Naive B cell (primary cell): ENCODE measurements at places on chromosomes 7 and 10. TPM values are rescaled to one million over a fixed set of nuclear protein-coding genes. Genes with fewer than 3 reads are reported as not detected.
A peak's percentile ranks its signal among the peaks of the same experiment; 100 is the strongest.

- H3K27ac ChIP-seq = no peak overlapping the region
- H3K4me1 ChIP-seq = no peaks in the 10 kb centered on the region
- H3K4me3 ChIP-seq = no peak overlapping the region
- no peak for DNase-seq
Measured at GRCh38 chr10:88781206-88781605, 21.3 kb upstream of the LIPM start.

DNA sequence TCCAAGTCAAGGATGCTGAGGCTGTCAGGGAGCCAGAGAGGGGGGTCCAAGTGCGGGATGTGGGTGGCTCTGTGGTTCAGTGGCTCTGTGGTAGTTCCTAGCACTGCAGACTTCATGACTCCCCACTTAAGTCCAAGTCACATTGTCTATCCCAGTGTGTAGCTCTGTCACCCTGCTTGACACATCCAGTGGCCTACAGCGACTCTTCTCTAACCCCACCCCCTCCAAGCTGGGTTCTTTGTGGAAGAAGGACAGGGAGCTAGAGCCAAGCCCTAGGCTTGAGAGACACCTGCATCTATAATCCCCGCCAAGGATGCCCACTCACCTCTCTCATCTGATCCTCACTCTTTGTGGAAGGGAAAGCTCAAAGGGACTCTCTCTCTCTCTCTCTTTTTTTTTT is 57.6 kb downstream of the ADCYAP1R1 start:
- no peaks in the 10 kb centered on the region for H3K4me1 ChIP-seq
- DNase-seq = no peak
- peaks cover 3% of the 10 kb centered on the region for H3K27me3 ChIP-seq
- no peak overlapping the region for H3K27ac ChIP-seq
- no peaks in the 10 kb centered on the region for H3K36me3 ChIP-seq
- H3K4me3 ChIP-seq = no peak overlapping the region

DNA sequence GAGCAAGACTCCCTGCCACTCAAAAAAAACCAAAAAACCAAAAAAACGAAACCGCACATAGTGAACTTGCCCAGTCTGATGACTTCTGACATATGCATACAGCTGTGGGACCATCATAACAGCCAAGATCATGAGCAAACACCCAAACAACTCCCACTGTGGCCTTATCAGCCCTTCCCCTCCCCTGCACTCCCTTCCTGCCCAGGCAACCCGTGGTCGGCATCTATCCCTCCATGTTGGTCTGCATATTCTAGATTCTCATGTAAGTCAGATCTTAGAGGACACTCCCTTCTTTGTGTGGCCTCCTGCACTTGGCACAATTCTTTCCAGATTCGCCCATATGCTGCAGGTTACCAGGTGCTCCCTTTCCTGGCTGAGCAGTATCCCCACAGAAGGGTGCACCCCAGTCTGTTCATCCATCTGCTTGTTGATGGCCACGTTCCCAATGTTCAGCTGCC is 72.8 kb downstream of the GNA12 start:
- no peaks in the 10 kb centered on the region for H3K27me3 ChIP-seq
- H3K4me1 ChIP-seq = peaks cover 51% of the 10 kb centered on the region
- H3K4me3 ChIP-seq = peak overlapping the region; percentile 30

DNA sequence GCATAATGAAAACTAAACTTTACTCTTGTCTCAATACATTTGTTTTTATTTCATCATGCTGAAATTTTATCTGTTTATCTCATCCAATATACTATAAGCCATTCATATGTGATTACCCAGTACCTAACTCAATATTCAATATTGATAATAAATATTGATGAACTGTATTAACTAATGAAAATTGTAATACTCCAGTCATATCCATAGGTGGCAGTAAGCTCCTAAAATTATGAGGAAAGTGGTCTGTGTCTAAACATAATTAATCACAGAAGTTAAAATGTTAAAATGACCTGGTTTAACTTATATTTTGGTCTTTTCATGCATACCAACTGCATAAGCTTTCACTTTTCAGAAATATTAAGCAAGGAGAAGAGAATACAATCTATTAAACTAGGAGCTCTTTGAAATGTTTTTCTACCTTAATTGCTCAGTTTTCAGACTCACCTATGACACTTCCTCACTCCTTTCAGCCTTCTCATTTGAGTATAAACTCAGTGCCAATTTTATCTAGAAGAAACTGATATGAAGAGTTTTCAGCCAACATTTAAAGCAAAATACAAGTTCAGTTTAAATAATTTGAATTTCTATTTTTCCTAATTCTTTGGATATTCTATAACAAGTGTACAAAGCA is 30.5 kb upstream of the VWDE start:
- no peak overlapping the region for H3K27ac ChIP-seq
- no peak for DNase-seq
- peaks cover 4% of the 10 kb centered on the region for H3K27me3 ChIP-seq
- no peak overlapping the region for H3K4me3 ChIP-seq
- no peaks in the 10 kb centered on the region for H3K4me1 ChIP-seq
- no peaks in the 10 kb centered on the region for H3K36me3 ChIP-seq

- H3K27ac ChIP-seq = no peak overlapping the region
- H3K4me3 ChIP-seq = no peak overlapping the region
- DNase-seq = peak; percentile 42
- H3K4me1 ChIP-seq = peaks cover 7% of the 10 kb centered on the region
- H3K27me3 ChIP-seq = peaks cover 77% of the 10 kb centered on the region
Measured at GRCh38 chr7:150962553-150963399, 15.3 kb downstream of the KCNH2 start.

GRCh38 chr10:92418891-92419290 is 127.9 kb downstream of the MARCHF5 start:
- H3K27ac ChIP-seq = no peak overlapping the region
- H3K4me3 ChIP-seq = no peak overlapping the region
- H3K4me1 ChIP-seq = peaks cover 5% of the 10 kb centered on the region
- H3K27me3 ChIP-seq = peaks cover 38% of the 10 kb centered on the region
- H3K36me3 ChIP-seq = peaks cover 5% of the 10 kb centered on the region
- no peak for DNase-seq

The ADAM12 gene
- polyA plus RNA-seq = 0.07 TPM

DNA sequence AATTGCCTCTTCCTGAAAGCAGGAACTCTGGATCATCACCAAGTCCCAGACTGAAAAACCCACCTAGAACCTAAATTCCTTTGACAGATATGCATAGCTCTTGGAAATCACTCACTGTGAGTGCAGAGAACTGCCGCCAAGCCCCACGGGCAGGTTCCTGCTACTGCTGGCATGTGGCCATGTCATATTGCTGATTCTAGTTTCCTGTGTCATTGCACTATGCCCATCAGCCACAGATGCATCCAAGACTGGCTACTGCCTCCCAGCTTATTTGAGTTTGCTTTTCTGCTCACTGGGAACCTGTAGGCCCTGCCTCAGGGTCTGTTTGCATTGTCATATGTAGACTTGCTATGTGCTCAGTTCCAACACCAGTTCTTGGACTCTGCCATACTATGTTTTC is 786.0 kb downstream of the GRID1 start:
- no peak overlapping the region for H3K27ac ChIP-seq
- H3K27me3 ChIP-seq = peaks cover 19% of the 10 kb centered on the region
- H3K36me3 ChIP-seq = no peaks in the 10 kb centered on the region
- no peak overlapping the region for H3K4me3 ChIP-seq
- H3K4me1 ChIP-seq = no peaks in the 10 kb centered on the region

DNA sequence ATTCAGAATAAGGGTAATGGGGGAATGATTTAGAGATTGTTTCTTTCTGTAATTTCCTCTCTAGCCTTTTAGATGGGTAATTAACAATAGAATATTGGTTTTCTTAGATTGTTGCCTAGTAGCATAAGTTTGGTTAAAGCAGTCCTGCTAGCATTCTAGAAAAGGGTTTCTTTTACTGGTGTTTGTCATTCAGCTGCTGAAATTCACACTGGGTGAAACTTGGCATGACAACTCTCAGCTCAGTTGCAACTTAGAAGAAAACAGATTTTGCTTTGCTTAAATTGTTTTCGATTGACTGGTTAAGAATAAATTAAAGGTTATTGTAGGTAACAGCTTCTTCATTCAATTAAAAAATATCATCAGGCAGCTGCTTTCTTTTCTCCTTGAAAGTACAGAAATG is 25.1 kb upstream of the PDK4 start:
- H3K4me3 ChIP-seq = no peak overlapping the region
- DNase-seq = no peak
- H3K36me3 ChIP-seq = no peaks in the 10 kb centered on the region

DNA sequence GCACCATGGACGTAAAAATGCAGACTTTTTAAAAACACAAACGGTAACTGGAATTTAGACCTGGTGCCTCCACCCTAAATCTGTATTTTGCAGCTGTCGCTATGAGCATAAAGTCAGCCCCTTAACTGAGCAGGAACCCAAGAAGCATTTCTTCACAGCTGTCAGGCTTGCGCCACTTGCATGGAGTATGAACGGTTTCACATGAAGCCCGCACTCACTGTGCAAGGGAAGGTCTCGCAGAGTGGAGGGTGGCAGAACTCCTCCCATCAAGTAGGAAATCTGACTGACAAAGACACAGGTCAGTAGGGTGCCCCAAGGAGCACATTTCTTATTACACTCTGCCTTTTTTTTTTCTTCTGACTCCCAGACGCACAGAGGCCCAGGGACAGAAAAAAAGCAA is 58.5 kb downstream of the ELMO1 start:
- H3K27ac ChIP-seq = no peak overlapping the region
- no peak for DNase-seq
- no peak overlapping the region for H3K4me3 ChIP-seq
- H3K36me3 ChIP-seq = no peaks in the 10 kb centered on the region

GRCh38 chr10:128267581-128267980 is 141.4 kb upstream of the MKI67 start:
- no peak overlapping the region for H3K4me3 ChIP-seq
- DNase-seq = no peak
- H3K27ac ChIP-seq = no peak overlapping the region
- H3K27me3 ChIP-seq = peaks cover 63% of the 10 kb centered on the region
- no peaks in the 10 kb centered on the region for H3K36me3 ChIP-seq
- peaks cover 5% of the 10 kb centered on the region for H3K4me1 ChIP-seq

DNA sequence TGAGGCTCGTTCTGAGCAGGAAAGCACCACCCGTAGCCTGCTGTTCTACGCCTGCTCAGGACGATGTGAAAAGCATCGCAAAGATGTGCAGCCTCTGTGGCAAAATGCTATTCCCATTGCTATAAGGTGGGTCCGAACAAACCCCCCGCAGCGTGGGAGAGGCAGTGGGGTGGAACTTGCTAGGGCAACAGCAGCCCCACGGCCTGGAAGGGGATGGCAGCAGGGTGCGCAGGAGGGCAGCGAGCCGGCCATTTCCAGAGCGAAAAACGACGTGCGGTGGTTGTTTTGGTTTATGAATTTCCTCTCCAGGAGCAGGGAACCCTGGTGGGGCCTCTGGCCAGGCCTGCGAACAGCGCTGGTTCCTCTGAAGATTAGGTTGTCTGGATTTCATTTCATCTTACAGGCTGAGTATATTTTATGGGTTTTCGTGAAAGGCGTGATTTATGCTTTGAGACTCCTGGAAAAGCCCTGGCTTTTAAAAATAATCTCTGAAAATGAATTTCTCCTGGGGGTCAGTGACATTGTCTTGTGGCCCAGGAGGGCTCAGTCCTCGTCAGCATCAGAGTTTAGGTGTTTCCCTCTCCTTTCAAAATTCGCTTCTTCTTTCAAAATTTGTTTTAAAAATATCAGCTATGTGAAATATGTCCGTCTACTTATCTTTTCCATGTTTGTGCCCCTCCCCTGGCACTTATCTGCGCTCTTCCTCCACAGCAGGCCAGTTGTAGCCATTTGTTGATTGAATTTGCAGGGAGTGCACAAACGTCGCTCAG is 42.3 kb upstream of the UBE3C start:
- peaks cover 15% of the 10 kb centered on the region for H3K36me3 ChIP-seq
- no peak overlapping the region for H3K4me3 ChIP-seq
- H3K27me3 ChIP-seq = peaks cover 9% of the 10 kb centered on the region
- no peak overlapping the region for H3K27ac ChIP-seq
- DNase-seq = no peak

The LIPJ gene
- not detected for polyA plus RNA-seq
